Smooth muscle cell of trachea (primary cell): ENCODE measurements at places on chromosomes 3 and 15. TPM values are rescaled to one million over a fixed set of nuclear protein-coding genes. Genes with fewer than 3 reads are reported as not detected.

Gene OR5K2
- not detected in 2 replicates for total RNA-seq

Gene DZIP1L
- total RNA-seq: 26.3 and 34.2 TPM in 2 replicates

Gene UPK1B
- total RNA-seq: not detected in 2 replicates

Gene GOLGA6D
- total RNA-seq: 0.17 TPM in 1 of 2 replicates, not detected in the other

Gene CACNA2D2
- total RNA-seq: not detected in 2 replicates

Gene ACKR4
- 32.6 and 33.6 TPM in 2 replicates for total RNA-seq

Gene DCUN1D1
- 33.9 and 39.7 TPM in 2 replicates for total RNA-seq

Gene STT3B
- total RNA-seq: 196 and 266 TPM in 2 replicates

Gene IL12A
- 1.9 and 7.4 TPM in 2 replicates for total RNA-seq

Gene SV2B
- not detected in 2 replicates for total RNA-seq

Gene ZWILCH
- 7.9 and 28.7 TPM in 2 replicates for total RNA-seq

Gene ZDHHC23
- 0.66 and 0.73 TPM in 2 replicates for total RNA-seq

Gene CASR
- not detected in 2 replicates for total RNA-seq

Gene IQCF5
- total RNA-seq: not detected in 2 replicates

Gene KNG1
- total RNA-seq: not detected in 2 replicates

Gene MESP2
- total RNA-seq: 0.58 and 1.3 TPM in 2 replicates

Gene MUSTN1
- 0.33 TPM in 1 of 2 replicates, not detected in the other for total RNA-seq

Gene COL6A6
- total RNA-seq: 1.6 and 4.1 TPM in 2 replicates

Gene LRRC3B
- total RNA-seq: not detected in 2 replicates

Gene GPR149
- total RNA-seq: not detected in 2 replicates

Gene GPR15
- total RNA-seq: not detected in 2 replicates

Gene CCDC54
- total RNA-seq: not detected in 2 replicates

Gene GUCA1C
- not detected in 2 replicates for total RNA-seq

Gene RAD51
- total RNA-seq: 1.3 and 4.1 TPM in 2 replicates

Gene PPARG
- total RNA-seq: 45.4 and 68.1 TPM in 2 replicates

Gene GPR176
- total RNA-seq: 103 and 182 TPM in 2 replicates

Gene ANKRD63
- not detected in 2 replicates for total RNA-seq

Gene GOLGA8S
- under 0.01 and 0.15 TPM in 2 replicates for total RNA-seq

Gene POLR2H
- total RNA-seq: 52.3 and 98.0 TPM in 2 replicates

Gene STXBP5L
- total RNA-seq: under 0.01 TPM in 1 of 2 replicates, not detected in the other

Gene KY
- 1.6 and 1.7 TPM in 2 replicates for total RNA-seq

Gene KBTBD8
- 1.3 and 1.5 TPM in 2 replicates for total RNA-seq

Gene ITGA11
- 3.1 and 8.6 TPM in 2 replicates for total RNA-seq

Gene MORC1
- total RNA-seq: not detected in 2 replicates

Gene ZPLD1
- not detected in 2 replicates for total RNA-seq

Gene GHSR
- total RNA-seq: not detected in 2 replicates

Gene TRIM42
- not detected in 2 replicates for total RNA-seq

Gene CHRFAM7A
- under 0.01 and 0.17 TPM in 2 replicates for total RNA-seq

Gene CDC25A
- total RNA-seq: 1.3 and 2.6 TPM in 2 replicates

Gene GREM1
- total RNA-seq: 141 and 1,212 TPM in 2 replicates

Gene ETV5
- total RNA-seq: 25.8 and 36.5 TPM in 2 replicates

Gene CRYGS
- 0.83 and 2.0 TPM in 2 replicates for total RNA-seq

Gene C15orf62
- total RNA-seq: 0.15 TPM in 1 of 2 replicates, not detected in the other

Gene CLSTN2
- total RNA-seq: 0.29 and 0.33 TPM in 2 replicates
